Activated B cell treated with CpG ODN at 0.5 μM for 24 hours (primary cell): ENCODE measurements at places on chromosomes 7 and 10. TPM values are rescaled to one million over a fixed set of nuclear protein-coding genes. Genes with fewer than 3 reads are reported as not detected.

MDFIC gene
- total RNA-seq: 139 and 160 TPM in 2 replicates

ANXA8 gene
- total RNA-seq: not detected in 2 replicates

PNLIP gene
- total RNA-seq: not detected in 2 replicates

C7orf57 gene
- not detected in 2 replicates for total RNA-seq

VGF gene
- total RNA-seq: 0.07 and 0.11 TPM in 2 replicates

PSD gene
- 1.4 and 1.5 TPM in 2 replicates for total RNA-seq

ERVW-1 gene
- total RNA-seq: not detected in 2 replicates
